Femur (tissue), 1 donor: ENCODE measurements at places on chromosomes 3 and 15.

DNA sequence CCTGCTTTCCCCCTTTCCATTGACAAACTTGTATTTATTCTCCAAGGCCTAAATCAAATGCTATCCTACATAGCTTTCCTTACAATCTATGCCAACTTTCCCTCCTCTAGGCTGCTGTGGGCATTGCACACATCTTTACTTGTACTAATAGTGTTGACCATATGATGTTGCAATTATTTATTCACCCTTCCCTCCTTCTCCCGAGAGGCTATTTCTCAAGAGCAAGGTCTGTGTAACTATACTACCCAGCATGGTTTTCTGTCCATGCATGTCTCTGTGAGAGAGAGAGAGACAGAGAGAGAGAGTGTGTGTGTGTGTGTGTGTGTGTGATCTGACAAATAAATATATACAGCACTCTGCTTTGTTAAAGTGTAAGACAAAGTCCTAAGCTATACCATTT is 63.8 kb downstream of the GTPBP8 start:
- DNase-seq = no peak

GRCh38 chr3:66403323-66403990 is 97.4 kb downstream of the LRIG1 start:
- DNase-seq = no peak

DNA sequence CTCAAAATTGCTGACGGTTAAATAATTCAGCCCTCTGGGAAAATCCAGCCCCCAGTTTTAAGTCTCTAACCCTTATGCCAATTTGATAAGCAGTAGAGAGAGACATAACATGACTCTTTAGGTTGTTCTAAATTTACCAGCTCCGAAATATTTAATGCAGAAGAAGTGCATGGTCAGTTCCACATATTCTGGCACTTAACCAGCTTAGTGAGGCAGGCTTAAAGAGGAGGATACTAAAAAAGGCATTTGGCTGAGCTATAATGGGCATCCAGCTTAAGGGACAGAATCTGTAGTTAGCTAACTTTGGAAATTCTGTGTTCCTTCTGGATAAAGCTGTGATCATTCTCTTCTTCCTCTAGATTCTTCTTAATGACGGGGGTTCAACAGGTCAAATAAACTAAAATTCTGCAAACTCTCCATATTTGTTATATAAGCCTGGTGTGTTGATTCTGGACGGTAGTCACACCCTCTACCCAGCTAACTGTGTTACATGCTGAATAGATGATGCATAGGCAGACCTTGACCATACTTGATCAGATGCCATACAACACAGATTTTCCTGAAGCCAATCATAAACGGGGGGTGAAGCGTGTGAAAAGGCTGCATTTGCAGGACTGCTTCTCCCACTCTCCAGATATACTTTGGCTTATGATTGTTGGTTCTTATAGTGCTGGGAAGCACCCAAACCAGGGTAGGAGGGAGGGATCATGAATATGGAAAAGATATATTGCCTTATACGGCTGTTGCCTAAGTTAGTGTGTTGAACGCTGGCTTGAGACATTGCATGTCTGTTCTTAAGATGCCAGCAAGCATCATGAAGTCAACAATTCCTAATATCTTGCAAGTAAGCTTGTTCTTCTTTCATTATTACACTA is 118.4 kb downstream of the FGF12 start:
- no peak for DNase-seq

- no peak for DNase-seq
Observed at GRCh38 chr3:34038131-34038530, 239.7 kb downstream of the PDCD6IP start.

GRCh38 chr3:3646934-3647333 is 152.3 kb upstream of the LRRN1 start:
- no peak for DNase-seq

GRCh38 chr3:81853431-81853830 is 92.0 kb upstream of the GBE1 start:
- no peak for DNase-seq

- no peak for DNase-seq
Observed at GRCh38 chr3:195568630-195569029, 15.1 kb downstream of the APOD start.
